ENCODE measurements at places on chromosomes 2 and 18.

DNA sequence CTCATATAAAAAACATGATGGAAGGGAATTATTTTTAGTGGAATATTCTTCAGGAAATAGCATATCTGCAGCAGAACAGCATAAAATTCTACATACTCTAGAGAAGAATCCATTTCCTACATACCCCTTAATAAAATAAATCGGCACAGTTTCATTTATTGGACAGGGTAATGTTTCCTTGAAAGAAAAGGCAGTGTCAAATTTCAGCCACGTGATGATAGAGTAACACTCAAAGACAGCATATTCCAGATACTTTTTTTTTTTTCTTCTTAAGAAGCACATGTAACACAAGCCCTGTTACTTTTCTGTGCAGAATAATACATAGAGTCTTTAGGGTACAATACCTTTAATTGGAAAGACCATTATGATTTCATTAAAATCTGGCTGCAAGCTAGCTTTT, 204.4 kb downstream of the SRBD1 start:
- no peak for DNase-seq

- no peak for DNase-seq
Measured at GRCh38 chr2:139259422-139260051, 479.3 kb upstream of the NXPH2 start.

DNA sequence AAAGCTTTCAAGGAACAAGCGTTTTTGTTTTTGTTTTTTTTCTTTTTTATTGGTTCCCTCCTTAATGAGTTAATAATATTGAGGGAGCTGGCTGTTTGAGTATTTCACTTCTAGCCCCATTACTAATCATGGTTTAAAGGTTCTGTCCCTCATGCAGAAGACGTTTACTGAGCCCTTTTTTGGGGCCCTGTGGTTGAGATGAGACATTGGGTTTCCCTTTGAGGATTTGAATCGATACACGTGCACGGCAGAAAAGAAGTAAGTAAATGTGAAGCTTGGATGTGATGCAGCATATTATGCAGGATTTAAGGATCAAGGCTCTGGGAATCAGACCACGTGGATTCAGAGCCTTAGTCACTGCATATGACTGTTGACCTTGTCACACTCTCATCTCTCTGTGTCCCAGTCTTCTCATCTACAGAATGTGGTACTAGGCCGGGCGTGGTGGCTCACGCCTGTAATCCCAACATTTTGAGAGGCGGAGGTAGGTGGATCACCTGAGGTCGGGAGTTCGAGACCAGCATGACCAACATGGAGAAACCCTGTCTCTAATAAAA, 1.0 kb upstream of the CHST10 start:
- DNase-seq: no peak

DNA sequence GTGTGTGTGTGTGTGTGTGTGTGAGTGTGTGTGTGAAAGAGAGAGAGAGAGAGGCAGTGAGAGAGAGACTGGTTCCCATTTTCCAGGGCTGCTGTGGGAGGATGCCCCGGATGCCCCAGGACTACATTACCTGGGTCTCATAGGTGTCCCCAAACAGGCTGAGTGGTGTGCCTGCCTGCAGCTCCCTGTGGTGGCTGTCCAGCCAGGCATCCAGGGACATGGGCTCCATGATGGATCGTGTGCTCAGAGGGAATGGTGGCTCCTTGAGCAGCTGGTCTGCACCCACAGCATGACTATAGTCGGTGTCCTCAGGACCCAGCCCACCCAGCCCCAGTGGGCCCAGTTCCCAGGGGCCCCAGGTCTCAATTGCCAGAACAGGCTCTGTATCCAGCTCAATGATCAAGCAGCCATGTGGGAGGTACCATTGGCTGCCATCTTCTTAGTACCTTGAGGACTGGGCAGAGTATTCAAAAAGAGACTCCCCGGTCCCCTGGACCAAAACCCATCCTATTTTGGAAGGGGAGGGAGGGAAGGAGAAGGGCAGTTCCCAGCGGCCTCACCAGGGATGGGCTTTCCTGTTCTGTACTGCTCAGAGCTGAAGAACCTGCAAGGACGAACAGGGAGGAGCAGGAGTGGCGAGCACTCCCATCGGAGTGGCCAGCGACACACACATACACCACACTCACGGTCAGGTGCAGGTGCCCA, 5.8 kb upstream of the OXER1 start:
- DNase-seq: no peak

- DNase-seq: no peak
Measured at GRCh38 chr2:196454492-196454891, 185.0 kb upstream of the CCDC150 start.
